ENCODE measurements at places on chromosomes 1 and 21. TPM values are rescaled to one million over a fixed set of nuclear protein-coding genes. Genes with fewer than 3 reads are reported as not detected.

The RBM34 gene
- total RNA-seq = 68.1 TPM

The KIF21B gene
- 1.4 TPM for total RNA-seq

The TEX35 gene
- total RNA-seq = not detected

The E2F2 gene
- total RNA-seq = 0.86 TPM

The ANKRD34A gene
- 1.1 TPM for total RNA-seq

The CCDC181 gene
- total RNA-seq = 1.1 TPM

The FAM163A gene
- total RNA-seq = not detected

The PSRC1 gene
- total RNA-seq = 42.1 TPM

The KRTAP19-1 gene
- total RNA-seq = not detected

The ASCL5 gene
- not detected for total RNA-seq

The ST6GALNAC5 gene
- 2.0 TPM for total RNA-seq

The RGS5 gene
- total RNA-seq = 1.4 TPM

The OR2M3 gene
- total RNA-seq = not detected

The MCOLN3 gene
- not detected for total RNA-seq

The LINGO4 gene
- not detected for total RNA-seq

The GJA5 gene
- total RNA-seq = not detected

The SPRR3 gene
- total RNA-seq = not detected

The ARID1A gene
- total RNA-seq = 19.0 TPM

The FAM72D gene
- total RNA-seq = 0.86 TPM

The HTR1D gene
- total RNA-seq = not detected

The CD247 gene
- total RNA-seq = not detected

The F3 gene
- total RNA-seq = 26.9 TPM

The AGT gene
- 1.2 TPM for total RNA-seq

The HTR6 gene
- not detected for total RNA-seq

The CD1D gene
- 2.3 TPM for total RNA-seq

The GABRD gene
- total RNA-seq = not detected

The WDR77 gene
- total RNA-seq = 63.7 TPM

The FBLIM1 gene
- 80.5 TPM for total RNA-seq

The CHRNB2 gene
- total RNA-seq = 0.35 TPM

The CIART gene
- total RNA-seq = 1.8 TPM

The SUSD4 gene
- total RNA-seq = 0.29 TPM

The NUDT4B gene
- total RNA-seq = 20.7 TPM

The ADAMTS4 gene
- 14.5 TPM for total RNA-seq

The PKP1 gene
- total RNA-seq = not detected

The SH2D5 gene
- total RNA-seq = 1.7 TPM

The CDC20 gene
- 157 TPM for total RNA-seq

The GPA33 gene
- total RNA-seq = not detected

Measured in myometrial cell (primary cell).